ENCODE measurements at places on chromosomes 2 and 18.

- DNase-seq: no peak
These were observed 1474.0 kb upstream of the ACVR2A start for GRCh38 chr2:146370826-146371225.

DNA sequence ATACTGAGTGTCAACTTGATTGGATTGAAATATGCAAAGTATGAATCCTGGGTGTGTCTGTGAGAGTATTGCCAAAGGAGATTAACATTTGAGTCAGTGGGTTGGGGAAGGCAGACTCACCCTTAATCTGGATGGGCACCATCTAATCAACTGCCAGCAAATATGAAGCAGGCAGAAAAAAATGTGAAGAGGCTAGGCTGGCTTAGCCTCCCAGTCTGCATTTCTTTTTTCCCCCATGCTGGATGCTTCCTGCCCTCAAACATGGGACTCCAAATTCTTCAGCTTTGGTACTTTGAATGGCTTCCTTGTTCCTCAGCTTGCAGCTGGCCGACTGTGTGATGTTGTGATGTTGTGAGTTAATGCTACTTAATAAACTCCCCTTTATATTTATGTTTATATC is 577.4 kb downstream of the CPS1 start:
- DNase-seq: no peak

DNA sequence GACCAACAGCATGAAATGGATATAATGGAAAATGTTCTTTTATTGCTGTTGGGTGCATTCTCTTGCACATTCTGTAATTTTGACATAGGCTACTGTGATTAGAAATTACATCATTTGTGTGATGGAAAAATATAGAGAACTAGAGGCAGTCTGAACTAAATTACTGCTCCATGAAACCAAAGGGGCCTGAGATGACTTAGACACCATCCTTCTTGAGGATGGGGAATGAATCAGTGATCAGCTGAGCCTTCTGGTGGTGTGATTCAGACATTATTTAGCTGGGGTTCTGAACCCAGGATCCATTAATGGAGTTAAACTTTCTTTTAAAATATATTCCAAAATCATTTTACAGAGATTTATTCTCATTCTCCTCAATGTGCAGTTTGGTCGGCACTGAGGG is 135.8 kb downstream of the LDLRAD4 start:
- DNase-seq: no peak

DNA sequence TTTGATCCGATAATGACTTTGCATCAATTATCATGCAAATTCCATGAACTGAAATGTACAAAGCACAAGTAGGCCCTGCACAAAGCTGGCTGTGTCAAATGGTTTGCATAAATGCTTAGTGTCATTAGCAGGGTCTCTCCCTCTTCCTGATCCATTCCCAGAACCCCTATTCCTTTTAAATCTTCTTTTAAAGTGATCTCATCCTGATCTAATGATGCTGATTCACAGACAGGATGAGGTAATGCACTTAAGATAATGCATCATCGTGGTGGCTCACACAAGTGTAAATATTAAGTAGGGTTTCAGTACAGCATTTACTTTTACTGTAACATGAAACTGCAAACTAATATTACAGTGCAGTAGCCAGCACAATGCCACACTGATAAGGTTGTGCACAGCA is 304.8 kb upstream of the SOX11 start:
- DNase-seq: no peak

DNA sequence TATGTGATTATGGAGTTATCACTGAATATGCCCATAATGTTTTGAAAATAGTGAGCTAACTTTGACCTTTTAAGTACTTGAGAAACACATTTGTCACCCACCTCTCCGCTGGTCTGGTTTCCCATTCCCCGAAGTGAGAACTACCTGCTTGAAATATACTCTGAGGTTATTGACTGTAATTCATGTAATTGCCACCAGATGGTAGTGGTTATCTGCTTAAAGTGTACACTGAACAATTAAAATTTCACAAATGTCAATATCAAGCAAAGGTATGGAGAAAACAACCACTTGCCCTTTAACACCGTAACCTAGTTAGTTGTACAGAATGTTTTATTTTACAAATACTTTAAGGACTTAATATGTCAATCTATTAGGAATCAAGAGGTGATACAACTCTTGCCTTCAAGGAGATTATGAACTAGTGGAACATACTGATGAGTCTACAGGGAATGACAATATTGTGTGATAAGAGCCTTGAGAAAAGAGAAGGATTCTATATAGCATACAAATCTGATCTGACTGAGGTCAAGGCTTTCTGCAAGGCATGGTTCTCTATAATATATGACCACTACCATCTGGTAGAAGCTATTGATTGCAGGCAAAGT is 316.8 kb upstream of the KCNH7 start:
- no peak for DNase-seq
